Colonic mucosa (tissue), 4 donors: ENCODE measurements at places on chromosomes 2 and 18. TPM values are rescaled to one million over a fixed set of nuclear protein-coding genes. Genes with fewer than 3 reads are reported as not detected.

C1QL2 gene
- total RNA-seq = not detected

UPP2 gene
- total RNA-seq = not detected

ALKAL2 gene
- 0.72 TPM for total RNA-seq

FAM228A gene
- not detected for total RNA-seq

SLC4A3 gene
- total RNA-seq = 0.72 TPM

ROCK1 gene
- total RNA-seq = 28.9 TPM

LDAH gene
- 25.9 TPM for total RNA-seq

CHRNG gene
- total RNA-seq = not detected

NXPH2 gene
- not detected for total RNA-seq

ARHGEF4 gene
- 2.6 TPM for total RNA-seq

C2orf72 gene
- total RNA-seq = 44.5 TPM

MEP1B gene
- total RNA-seq = 1.8 TPM

RFTN2 gene
- total RNA-seq = 2.2 TPM

DNAJC27 gene
- total RNA-seq = 3.4 TPM

FBXO36 gene
- 1.9 TPM for total RNA-seq

SERPINB4 gene
- not detected for total RNA-seq

M1AP gene
- total RNA-seq = not detected

CAPN13 gene
- total RNA-seq = 25.5 TPM

GLI2 gene
- total RNA-seq = 1.3 TPM

RND3 gene
- total RNA-seq = 57.1 TPM

FANCL gene
- total RNA-seq = 21.6 TPM

HOXD1 gene
- total RNA-seq = 4.0 TPM

TNS1 gene
- 20.6 TPM for total RNA-seq

ERFE gene
- not detected for total RNA-seq

SERPINB5 gene
- 4.8 TPM for total RNA-seq

CNDP1 gene
- 0.10 TPM for total RNA-seq

PRSS56 gene
- not detected for total RNA-seq

DHX57 gene
- total RNA-seq = 7.9 TPM

RIT2 gene
- not detected for total RNA-seq

ANKRD62 gene
- total RNA-seq = 0.19 TPM

OXER1 gene
- total RNA-seq = 3.9 TPM

DTNB gene
- 5.2 TPM for total RNA-seq

NMUR1 gene
- total RNA-seq = 0.45 TPM

EVA1A gene
- 0.77 TPM for total RNA-seq

VIT gene
- total RNA-seq = 0.21 TPM

CYP26B1 gene
- 1.0 TPM for total RNA-seq

GAL3ST2 gene
- total RNA-seq = 34.2 TPM

ALPI gene
- total RNA-seq = 27.1 TPM

RASGRP3 gene
- total RNA-seq = 3.9 TPM

NPAS2 gene
- total RNA-seq = 33.9 TPM

CAPG gene
- 102 TPM for total RNA-seq

FEZ2 gene
- total RNA-seq = 34.3 TPM

NLRC4 gene
- 0.22 TPM for total RNA-seq

PAIP2B gene
- total RNA-seq = 8.0 TPM

CYTIP gene
- total RNA-seq = 5.9 TPM

CRYBA2 gene
- total RNA-seq = 3.4 TPM

KDSR gene
- total RNA-seq = 32.8 TPM

PDE6D gene
- 21.4 TPM for total RNA-seq

ITGA4 gene
- 6.7 TPM for total RNA-seq

TMEM185B gene
- 14.4 TPM for total RNA-seq

OBSL1 gene
- total RNA-seq = 9.9 TPM

AMER3 gene
- 0.27 TPM for total RNA-seq

TMEM37 gene
- total RNA-seq = 24.3 TPM

PIEZO2 gene
- total RNA-seq = 4.0 TPM

SLC25A12 gene
- total RNA-seq = 12.3 TPM
